ENCODE measurements at places on chromosomes 7 and 10.

DNA sequence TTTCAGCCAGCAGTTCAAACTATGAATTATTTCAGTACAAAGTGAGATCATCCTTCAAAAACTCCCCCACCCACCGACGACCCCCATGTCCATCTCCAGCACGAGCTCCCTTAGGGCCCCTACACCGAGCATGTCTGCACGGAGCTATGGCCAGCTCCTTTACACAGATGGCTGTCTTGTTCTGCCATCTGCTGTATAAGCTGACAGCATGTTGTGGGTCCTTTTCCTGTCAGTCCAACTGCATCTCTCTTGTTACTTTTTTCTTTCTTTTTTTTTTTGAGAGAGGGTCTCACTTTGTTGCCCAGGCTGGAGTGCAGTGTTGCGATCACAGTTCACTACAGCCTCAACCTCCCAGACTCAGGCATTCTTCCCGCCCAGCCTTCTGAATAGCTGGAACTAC, 21.6 kb downstream of the NPC1L1 start:
- no peak for DNase-seq

DNA sequence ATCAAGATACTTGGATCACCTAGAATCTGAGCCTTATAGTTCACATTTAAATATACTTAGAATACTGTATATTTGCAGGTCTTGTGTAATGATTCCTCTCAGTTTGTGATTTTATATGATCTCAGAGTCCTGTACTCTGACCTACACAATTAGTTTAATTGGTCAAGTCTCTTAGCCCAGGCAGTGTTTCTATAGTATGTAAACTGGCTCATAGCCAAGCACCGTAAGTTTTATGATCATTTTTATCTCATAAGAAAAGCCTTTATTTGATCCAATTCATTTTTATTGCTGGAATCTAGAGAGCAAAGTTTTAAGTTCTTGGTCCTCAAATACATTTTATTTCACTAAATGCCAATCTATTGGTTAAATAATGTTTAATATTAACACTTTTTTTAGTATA, 242.2 kb downstream of the MALRD1 start:
- no peak for DNase-seq

DNA sequence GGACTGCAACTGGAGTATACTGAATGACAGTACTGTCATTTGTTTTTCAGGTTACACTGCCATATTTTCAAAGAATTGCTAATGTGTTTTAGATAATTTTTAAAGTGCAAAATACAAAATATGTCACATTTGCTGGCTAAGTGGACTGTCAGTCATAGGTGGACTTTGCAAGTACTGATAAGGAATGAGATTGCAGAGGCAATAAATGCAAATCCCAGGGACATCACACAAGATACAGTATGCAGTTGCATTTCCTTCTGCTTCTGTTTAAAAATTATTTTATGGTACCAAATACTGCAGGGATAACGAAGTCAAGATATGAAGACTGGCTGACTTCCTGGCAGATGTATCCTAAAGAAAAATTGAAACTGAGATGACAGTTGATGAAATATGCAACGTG, 237.6 kb upstream of the MAGI2 start:
- no peak for DNase-seq

DNA sequence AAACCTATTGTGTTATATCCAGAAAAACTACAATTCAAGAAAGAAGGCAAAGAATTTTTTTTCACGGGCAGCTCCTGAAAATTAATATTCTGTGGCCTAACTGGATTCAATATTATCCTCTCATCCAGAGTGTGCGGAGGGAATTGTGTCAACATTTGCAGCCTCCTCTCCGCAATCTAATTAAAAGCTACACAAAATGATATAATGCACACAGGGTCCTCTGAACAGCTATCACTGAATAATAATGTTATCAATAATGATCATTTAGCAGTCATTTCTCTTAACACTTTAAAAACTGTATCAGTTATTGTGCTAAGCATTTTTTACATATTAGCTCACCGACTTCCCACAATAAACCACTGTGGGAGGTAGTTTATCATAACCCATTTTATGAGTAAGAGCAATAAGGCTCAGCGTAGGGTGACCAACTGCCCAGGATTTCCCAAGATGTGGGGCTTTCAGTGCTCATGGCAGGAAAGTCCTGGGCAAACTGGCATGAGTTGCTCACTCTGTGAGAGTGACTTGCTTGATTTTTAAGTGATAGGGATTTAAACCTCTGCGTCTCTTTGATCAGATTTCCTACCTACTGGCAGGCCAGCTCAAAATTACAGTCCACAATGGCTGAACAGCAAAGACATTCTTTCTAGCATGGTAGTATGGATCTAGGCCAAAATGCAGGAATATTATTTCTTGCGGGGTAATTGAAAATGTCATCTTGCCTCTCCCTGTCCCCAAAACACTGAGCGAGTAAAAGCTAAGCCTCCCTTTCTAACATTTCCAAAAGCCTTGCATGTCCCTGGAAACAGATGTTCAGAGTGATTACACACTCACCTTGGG, 65.7 kb downstream of the AOAH start:
- DNase-seq: peak; percentile 47

DNA sequence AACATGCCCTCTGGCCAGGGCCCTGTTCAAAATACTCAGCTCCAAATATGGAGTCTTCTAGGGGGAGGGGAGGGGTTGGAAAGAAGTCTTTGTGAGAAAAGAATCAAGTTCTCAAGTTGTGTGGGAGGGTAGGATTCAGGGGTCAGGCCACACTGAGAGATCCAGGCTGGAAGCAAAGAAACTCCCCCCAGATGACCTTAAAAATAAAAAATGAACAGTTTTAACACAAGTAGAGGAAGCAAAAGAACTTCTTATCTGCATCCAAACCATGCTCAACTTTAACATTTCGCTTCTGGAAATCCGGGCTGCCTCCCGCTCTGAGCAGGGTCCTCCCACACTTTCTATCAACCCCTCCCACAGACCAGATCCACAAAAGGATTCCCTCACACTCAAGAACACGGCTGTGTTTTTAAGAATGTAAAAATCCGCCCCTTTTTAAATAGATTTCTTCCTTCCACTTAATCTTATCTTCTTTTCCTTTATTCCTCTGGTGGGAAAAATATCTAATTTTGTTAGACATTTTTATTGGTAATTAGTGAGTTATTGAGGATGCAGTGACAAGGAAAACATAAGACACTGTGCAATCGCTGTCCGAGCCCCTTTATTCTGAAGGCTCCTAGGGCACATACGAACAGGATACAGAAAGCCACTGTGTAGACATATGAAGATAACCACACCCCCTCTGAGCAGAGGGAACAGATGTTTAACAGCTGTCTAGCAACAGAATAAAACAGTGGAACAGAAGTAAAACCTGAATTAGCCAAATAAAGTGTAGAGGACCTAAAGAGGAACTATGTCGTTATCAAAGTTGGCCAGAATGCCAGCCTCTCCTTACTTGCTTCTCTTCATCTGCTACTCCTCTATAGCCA, 43.8 kb downstream of the CYTH3 start:
- DNase-seq: no peak

DNA sequence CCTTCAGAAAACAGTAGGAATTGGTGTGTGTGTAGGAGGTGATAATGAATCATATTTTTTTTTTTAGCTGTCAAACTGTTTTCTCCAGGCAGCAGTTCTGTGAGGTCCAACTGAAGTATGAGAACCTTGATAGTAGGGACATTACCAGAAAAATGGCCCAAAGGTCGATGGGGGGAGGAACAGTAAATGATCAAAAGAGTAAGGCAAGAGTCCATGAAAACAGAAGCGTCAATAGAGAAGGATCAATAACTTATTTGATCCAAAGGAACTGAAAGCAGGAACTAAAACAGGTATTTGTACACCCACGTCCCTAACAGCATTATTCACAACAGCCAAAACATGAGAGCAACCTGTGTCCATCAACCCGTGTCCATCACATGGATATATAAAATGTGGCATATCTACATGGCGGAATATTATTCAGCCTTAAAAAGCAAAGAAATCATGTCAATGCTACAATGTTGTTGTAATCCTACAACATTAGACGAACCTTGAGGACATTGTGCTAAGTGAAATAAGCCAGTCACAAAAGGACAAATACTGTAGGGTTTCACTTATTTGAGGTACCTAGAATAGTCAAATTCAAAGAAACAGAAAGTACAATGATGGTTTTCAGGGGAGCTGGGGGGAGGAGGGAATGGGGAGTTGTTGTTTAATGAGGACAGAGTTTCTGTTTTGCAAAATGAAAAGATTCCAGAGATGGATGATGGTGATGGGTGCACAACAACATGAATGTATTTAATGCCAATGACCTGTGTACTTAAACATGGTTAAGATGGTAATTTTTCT, 214.0 kb upstream of the KLF14 start:
- DNase-seq: no peak

DNA sequence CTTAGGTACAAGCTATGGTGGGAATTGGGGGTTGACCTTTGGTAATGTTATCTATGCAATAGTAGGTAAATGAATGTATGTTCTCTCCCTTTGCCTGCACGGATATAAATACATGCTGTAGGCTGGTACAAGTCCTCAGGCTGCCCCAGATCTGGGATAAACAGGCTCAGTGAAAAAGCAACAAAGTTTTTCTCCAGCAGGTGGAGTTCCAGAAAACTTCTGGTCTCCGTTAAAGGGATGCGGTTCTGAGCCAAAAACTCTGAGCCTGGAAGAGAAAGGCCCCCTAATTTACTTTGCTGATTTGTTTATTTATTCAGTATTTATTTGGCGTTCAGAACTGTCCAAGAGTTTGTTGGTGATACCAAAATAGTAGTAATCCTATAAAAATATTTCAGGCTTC, 204.7 kb downstream of the ADRA2A start:
- no peak for DNase-seq

All from RWPE1 (cell line).